ENCODE measurements at places on chromosomes 1 and 21.

- DNase-seq, result no peak
These were observed 32.4 kb upstream of the MAB21L3 start for GRCh38 chr1:116078699-116079223.

- DNase-seq, result no peak
These were observed 52.1 kb upstream of the ADARB1 start for GRCh38 chr21:45022348-45022675.

DNA sequence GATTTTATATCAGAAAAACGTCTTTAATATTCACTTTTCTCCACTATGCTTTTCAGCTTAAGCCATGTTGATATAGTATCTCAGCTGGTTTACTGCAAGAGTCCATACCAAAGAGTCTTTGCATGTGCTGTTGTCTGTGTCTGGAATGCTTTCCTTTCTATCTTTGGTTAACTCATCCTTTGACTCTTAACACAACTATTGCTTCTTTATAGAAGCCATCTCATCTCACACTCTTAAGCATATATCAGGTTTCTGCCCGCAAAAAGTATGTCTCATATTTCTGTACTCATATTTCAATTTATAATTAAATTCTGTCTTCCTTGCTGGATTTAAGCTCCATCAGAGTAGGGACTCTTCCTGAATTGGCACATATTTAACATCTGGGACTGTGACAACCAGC is 220.9 kb upstream of the KCNK2 start:
- DNase-seq, result peak; percentile 84

- no peak for DNase-seq
These were observed 32.8 kb upstream of the IL19 start for GRCh38 chr1:206737729-206738201.

GRCh38 chr21:34979383-34979782 is 69.7 kb downstream of the RUNX1 start:
- no peak for DNase-seq

DNA sequence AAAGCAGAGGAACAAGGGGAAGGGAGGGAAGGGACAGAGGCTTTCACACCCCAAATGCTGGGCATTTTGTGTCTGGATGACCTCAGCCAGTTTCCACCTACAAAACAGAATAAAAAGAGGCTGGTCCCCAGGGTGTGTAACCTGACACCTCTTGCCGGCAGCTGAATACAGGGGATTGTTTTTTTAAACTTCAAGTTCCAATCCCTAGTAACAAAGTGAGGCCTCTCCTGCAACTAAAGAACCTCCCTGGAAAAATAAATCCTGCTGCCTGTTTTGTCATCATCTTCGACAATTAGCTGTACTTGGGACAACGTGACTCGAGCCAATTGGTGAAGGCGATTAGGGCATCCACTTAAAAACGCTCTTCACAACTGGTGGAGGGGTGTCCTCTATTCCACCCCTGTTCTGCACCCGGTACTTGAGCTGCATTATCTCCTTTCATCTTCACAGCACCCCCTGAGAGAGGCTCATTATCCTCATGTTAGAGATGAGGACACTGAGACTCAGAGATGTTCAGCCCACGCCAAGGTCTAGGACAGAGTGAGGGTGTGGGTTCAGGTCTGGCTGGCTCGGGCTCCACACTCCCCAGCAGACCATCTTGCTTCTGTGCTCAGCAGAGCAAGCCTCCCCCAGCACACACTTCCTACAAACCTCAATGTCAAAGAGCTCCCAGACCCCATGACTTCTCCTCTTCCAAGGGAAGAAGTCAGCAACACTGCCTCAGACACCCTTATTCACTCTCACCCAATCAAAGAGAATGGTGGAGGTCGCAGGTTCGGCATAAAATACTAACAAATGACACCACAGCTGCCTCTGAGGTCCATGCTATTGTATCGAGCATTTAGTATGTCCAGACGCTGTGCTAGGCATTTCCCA is 15.2 kb downstream of the ITPKB start:
- peak; percentile 62 for DNase-seq

DNA sequence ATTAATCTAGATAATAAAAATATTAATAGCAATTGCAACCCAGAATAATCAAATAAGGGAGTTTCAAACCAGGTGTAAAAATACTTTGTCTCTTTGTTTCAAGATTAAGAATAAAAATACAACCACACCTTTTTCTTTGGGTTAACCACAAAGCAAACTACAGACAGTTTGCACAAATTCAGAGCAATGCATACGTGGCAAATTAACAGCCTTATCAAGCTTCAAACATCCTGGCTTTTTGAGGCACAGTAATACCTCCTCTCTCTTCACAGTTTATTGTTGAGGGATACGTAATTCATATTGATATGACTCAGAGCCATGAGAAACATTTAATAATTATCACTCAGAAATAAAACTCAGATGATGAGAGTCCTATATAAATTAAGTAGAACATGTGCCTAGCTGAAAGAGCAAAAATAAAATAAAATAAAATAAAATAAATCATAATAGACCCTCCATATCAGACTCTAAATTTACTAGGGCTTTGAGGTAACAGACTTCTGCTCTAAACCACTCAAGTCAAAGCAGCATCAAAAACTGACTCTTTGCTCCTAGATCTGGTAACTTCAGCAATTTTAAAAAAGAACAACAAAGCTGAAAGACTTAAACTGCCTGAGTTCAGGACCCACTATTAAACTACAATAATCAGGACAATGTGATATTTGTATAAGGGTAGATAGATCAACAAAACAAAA is 11.4 kb downstream of the EDEM3 start:
- DNase-seq, result no peak

- DNase-seq, result no peak
These were observed 107.0 kb upstream of the NGF start for GRCh38 chr1:115445090-115445489.

DNA sequence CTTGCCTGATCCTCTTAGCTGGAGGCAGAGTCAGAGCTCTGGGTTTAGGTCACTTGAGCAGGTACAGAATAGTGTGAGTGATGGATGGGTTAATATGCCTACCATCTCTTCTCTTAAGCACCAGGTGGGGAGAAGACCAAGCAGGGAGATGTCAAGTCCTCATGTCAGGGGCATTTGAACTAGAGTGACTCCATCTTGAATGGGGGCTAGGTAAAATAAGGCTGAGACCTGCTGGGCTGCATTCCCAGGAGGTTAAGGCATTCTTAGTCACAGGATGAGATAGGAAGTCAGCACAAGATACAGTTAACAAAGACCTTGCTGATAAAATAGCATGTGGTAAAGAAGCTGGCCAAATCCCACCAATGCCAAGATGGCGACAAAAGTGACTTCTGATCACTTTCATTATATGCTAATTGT is 77.4 kb upstream of the BTG3 start:
- no peak for DNase-seq

DNA sequence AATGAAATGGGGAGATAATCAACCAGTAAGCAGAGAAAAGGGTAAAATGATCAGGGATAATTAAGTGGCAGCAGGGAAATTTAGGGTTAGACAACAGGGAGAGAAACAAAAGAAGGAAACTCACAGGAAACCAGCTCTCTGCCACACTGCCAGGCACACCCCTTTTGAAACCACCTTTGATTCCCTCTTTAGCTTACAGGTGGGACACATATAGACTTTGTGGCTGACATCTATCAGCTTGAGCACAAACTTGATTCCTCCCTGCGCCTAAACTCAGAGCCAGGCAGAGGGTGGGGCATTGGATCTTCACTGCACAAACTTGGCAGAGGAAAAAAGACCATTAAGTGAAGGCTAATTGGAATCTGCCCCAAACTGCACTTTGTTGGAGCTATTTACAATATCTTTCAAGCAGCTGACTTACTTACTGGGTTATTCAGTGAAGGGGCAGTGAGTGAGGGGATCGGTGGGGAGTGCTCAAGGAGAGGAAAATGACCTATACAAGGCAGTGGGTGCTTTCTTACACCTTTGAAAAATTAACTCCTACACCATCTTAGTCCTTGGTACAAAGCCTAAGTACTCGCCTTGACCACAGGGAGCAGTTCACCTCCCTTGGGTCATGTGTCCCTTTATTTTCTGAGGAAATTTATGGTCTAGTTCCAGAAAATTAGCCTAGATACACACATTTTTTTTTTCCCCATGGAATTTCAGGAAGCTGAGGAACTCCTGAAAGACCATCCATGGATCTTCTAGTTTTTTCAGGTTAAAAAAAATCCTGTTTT is 60.2 kb downstream of the PBX1 start:
- DNase-seq, result no peak
